HEK293T (cell line): ENCODE measurements at places on chromosomes 16 and 17.

DNA sequence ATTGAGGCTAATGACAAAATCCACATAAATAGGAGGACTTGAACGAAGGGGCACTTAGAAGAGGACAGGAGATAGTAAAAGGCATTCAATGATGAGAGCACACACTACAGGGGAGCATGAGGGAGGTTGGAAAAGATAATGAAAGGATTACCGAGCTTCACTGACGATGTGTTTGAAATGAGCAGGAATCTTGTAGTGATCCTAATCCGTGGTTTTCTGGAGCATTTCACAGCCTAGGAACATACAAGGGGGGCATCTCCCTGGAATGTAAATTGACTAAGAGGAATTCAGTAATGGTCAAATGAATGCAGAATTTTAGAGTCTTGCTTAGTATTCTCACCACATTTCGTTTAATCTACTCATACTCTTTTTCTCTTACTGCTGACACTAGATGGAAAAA lies 5.2 kb downstream of the ATMIN start:
- no peak for DNase-seq

GRCh38 chr17:76318586-76318985 lies 10.5 kb upstream of the QRICH2 start:
- no peak for DNase-seq

GRCh38 chr17:38922538-38923297 lies 2.7 kb upstream of the LASP1NB start:
- no peak for DNase-seq

- peak; percentile 15 for DNase-seq
Measured at GRCh38 chr16:6643080-6643686, 689.5 kb upstream of the RBFOX1 start.

- no peak for DNase-seq
Measured at GRCh38 chr17:21199311-21199710, 14.7 kb downstream of the TMEM11 start.

DNA sequence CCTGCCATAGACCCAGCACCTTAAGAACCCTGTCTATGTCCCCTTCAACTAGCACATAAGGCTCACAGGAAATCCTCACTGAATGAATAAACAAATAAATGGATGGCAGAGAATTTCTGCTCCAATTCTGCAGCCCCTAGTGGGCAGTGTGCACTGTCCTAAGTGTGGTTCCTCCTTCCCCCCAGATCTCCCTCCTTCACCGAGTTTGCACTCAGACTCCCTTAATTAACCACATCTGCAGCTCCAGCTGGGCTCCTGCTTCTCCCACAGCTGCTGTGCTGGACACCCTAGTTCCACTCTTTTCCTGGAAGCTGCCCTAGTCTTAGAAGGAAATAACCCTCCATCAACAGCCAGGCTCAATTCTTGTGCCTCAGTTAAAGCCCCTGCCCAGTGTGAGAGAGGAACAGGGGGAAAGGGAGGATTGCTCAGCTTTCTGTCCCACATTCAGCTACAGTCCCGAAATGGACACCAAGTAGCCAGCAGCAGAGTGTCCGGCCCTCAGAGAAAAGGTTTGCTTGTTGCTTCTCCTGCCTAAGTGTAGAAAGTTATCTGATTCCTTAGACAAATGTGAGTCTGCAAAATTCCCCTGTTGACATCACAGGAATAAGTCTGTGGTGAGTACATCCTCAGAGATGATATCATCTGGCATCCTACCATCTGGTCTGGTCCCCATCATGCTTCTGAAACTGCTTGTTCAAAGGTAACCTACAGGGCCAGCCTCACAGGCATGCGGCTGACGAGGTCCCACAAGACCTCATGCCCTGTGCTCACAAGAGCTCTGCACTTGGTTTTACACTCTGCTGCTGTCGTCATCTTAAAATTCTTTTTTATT lies 12.3 kb downstream of the LRRC3C start:
- peak; percentile 23 for DNase-seq

GRCh38 chr16:71493213-71493612 lies 4.1 kb upstream of the ZNF19 start:
- DNase-seq = no peak

DNA sequence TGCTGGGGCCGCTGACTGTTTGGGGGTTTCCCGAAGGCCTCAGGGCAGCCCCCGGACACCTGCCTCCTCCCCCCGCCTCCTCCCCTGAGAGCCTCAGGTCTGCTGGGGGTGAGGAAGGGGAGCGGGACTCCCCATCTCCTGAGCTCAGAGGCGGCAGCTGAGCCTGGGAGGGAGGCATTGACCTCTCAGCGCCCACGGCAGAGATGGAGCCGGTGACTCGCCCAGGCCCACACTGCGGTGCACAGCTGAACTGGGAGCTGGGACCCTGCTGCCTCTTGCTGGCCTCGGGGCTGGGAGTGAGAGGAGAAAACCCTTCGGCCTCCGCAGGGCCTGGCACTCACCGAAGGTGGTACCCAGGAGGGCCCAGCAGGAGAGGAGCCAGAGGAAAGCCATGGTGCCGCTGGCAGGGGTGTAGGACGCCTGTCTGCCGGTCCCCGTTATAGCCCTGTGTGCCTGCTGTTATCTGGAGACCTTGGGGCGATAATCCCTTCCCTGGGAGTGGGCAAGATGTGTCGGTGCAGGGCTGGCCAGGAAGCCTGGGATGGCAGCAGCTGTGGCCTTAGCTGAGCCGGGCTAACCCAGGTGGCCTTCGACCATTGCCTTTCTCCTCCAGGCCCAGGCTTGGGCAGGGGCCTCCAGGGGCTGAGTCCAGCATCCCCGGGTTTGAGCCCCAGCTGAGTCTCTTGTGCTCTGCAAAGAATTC lies at the start of gene CTRB2:
CTRB2 (minus strand) TSS at position 413 of the 703 bp plus-strand sequence; CDS start at position 393, 20 bp downstream.
- DNase-seq = no peak

DNA sequence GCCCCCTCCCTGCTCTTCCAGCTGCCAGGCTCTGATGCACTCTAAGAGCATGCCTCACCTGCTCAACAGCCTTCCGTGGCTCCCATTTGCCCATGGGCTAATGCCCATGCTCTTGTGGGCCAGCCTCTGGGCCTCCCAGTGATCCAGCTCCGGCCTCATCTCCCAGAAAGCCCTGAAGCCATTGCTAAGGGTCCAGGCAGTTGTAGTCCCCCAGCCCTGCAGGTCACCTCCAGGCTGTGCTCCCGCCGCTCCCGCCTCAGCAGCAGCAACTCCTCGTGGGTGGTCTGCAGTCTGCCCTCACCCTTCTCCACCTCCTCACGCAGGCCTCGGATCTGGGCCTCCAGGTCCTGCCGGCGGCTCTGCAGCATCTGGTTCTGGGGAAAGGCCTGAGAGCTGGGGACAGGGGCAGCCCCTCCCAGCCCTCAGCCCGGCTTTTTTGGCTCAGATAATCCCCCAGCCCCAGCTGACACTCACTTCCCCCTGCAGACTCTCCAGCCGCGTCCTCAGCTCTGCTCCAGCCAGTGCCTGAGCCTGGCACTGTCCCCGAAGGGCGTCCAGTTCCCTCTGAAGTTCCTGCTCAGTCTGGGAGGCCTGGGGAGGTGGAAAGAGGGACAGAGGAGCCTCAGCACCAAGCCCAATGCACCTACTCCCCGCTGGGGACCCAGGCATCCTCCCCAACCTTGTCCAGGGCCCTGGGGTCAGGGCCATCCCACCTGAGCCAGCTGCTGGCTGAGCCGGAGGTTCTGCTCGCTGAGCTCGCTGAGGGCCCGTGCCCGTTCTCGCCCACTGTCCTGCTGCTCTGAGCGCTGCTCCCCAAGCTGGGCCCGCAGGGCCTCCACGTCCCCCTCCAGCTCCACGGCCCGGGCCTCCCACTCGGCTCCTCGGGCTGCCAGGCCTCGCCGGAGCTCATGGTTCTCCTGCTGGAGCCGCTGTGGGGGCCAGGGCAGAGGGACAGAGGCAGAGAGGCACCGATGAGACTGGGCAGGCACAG lies 6.2 kb downstream of the BICDL2 start:
- no peak for DNase-seq

DNA sequence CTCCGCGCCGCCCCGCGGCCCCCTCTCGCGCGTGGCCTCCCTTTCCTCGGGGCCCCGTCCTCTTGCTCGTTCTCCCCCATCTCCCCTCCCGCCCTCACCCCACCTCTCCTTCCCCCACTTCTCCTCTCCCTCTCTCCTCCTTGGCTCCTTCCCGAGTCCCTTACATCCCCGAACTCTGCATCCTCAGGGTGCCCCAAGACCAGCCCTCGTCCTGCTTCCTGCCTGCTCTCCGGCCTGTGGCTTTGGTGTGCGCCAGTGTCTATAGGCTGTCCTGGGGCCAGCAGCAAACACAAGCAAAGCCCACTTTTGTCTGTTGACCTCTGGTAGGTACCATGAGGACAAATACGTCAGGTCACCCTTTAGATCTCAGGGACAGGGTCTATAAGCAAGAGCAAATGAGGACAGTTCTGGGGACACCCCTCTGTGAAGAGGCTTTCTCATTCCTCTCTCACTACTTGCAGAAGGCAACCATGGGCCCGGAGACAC lies 284 bp upstream of the COPZ2 start:
- no peak for DNase-seq

DNA sequence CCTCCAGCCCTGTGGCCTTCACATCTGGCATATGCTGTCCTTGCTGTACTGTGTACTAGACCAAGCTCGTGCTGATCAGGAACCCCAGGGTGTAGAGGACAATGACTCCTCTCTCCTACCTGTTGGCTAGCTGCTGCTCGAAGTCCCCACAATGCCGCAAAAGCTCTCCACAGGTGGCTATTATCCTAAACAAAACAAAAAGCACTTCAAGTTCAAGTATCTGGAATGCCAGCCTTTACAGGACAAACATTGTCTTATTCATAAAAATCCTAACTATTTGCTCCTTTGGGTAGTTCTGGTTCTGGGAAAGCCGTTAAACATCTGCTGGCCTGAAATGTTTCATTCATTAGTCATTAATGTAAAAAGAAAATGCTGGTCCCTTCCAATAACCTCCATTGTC lies 42.8 kb downstream of the COG7 start:
- DNase-seq = no peak

GRCh38 chr16:4460936-4461249 lies 13.5 kb downstream of the NMRAL1 start:
- DNase-seq = no peak

GRCh38 chr17:80941171-80941570 lies 50.5 kb upstream of the CHMP6 start:
- no peak for DNase-seq

GRCh38 chr17:40558300-40558889 lies 6.9 kb downstream of the CCR7 start:
- no peak for DNase-seq

DNA sequence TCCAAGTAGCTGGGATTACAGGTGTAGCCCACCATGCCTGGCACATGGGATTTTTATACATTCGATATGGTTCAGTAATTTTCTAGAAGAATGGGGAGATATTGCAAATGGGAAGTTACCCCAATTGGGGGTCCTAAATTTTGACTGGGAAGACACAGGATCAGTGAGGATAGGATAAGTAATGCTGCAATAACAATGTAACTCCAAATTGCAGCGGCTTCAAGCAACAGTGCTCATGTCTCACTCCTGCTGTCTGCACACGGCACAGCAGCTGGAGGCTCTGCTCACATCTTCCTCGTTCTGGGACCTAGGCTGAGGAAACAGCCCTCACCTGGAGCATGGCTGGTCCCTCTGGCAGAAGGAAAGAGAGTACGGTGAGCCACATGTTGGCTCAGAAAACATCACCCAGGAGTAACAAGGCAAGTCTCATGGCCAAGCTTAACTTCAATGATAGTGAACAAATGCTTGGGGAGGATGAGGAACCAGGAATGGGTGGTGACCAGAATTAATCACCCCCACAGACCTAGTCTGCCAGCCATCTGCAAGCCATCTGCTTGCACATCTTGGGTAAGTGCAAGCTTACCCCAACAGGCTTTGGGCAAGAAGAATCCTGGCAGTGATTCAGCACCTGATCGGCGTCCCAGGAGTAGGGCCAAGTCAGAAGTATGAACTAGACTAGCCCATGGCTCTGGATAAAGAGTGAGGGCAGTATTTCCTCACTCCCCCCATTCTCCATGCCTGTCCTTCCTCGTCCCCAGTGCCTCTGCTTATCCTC lies 229.2 kb downstream of the COPRS start:
- DNase-seq = no peak

DNA sequence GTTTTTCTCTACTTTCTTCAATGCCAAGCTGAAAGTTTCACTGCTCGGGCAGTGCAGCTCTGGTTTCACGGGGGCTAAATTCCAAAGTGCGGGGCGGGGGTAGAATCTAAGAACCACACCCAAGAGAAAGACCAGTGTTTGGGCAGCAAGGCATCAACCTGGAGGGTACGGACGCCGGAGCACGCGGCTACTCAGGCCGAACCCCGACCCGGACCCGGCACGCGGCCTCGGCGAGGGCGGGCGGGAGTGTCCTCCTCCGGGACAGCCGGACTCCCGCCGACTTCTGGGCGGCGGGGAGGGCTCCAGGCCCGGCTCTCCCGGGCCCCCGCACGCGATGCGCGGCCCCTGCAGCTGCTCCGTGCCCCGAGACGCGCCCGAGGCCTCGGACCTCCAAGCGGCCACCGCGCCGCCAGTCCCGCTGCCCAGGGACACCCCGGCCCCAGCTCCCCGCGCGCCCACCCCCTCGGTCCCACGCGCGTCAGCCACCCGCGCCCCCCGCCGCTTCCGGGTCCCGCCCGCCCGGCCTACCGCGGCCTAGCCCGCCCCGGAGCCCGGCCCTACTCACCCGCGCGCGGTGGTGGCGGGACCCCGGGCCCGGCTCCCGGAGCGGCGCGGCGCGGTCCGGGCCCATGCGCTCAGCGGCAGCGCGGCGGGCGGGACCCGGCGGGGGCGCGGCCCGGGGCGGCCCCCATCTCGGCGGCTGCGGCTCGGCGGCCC lies 561 bp downstream of the AXIN1 start:
- no peak for DNase-seq

- DNase-seq = peak; percentile 57
Measured at GRCh38 chr16:87581857-87582215, 20.5 kb upstream of the JPH3 start.

GRCh38 chr17:83174362-83175118 lies 95.1 kb downstream of the METRNL start:
- DNase-seq = no peak

- no peak for DNase-seq
Measured at GRCh38 chr16:69928856-69929400, 22.2 kb upstream of the CLEC18A start.

DNA sequence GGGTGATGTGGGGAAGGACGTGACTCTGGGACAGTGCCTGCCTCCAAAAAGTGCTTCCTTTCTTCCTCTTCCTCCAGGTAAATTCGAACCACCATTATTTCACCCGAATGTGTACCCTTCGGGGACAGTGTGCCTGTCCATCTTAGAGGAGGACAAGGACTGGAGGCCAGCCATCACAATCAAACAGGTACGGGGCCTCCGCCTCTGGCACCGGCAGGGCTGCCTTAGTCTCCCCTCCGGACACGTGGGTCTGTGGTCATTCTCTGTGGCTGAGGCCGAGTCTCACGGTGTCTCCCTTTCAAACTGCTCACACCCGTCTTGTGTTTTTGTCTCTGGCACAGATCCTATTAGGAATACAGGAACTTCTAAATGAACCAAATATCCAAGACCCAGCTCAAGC lies 10.7 kb downstream of the UBE2I start:
- no peak for DNase-seq

GRCh38 chr17:58710948-58711552 lies 18.6 kb downstream of the RAD51C start:
- DNase-seq = peak; percentile 22

- DNase-seq = no peak
Measured at GRCh38 chr16:73125850-73126524, 78.1 kb upstream of the ZFHX3 start.

- no peak for DNase-seq
Measured at GRCh38 chr16:72091217-72091616, 2.2 kb downstream of the TXNL4B start.

GRCh38 chr16:69040144-69040909 lies 65.1 kb upstream of the HAS3 start:
- no peak for DNase-seq

GRCh38 chr17:44655983-44656710 lies at the start of gene MEIOC:
MEIOC (plus strand) TSS chr17:44656468; CDS start chr17:44656614, 146 bp downstream.
- peak; percentile 85 for DNase-seq
